ENCODE measurements at places on chromosomes 7 and 10.

- no peak for DNase-seq
Measured at GRCh38 chr10:92742331-92743228, 52.8 kb downstream of the HHEX start.

DNA sequence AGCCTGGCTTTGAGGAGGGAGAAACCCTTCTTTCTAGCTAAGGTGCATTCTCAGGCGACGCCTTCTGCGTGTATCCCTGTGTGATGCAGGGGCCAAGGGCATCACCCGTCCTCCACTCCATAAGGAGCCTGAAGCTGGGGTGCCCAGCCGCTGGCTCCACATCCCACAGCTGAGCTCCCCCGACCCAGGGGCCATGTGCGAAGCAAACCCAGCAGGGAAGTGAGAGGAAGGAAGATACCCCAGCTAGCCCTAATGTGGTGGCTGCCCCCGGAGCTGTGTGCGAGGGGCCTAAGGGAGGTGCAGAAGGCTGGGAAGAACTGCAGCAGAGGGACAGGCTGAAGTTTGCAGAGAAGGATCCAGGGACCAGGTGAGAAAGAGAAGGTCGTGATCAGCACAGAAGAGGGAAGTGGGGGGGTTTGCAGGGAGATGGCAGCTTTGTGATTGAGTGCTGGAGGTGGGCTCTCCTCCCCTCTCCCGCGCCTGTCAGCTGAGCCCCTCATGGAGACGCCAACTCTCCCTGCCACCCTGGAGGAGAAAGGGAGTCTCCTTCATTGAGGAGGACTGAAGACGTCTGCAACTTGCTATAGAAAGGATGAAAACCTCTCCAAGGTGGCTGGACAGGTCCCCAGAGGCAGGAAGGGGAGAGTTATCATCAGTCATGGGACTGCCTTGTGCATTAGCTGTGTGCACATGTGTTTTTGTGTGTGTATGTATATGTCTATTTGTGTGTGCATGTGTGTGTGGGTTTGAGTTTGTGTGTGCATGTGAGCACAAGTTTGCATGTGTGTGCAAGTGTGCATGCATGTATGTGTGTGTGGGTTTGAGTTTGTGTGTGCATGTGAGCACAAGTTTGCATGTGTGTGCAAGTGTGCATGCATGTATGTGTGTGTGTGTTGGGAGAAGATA is 3.5 kb upstream of the CALML5 start:
- no peak for DNase-seq

- no peak for DNase-seq
Measured at GRCh38 chr7:78620920-78621319, 822.3 kb downstream of the PHTF2 start.

GRCh38 chr10:86127274-86127819 is 239.2 kb downstream of the GRID1 start:
- DNase-seq = no peak

- DNase-seq = no peak
Measured at GRCh38 chr10:47207894-47208469, 92.0 kb upstream of the GDF10 start.

DNA sequence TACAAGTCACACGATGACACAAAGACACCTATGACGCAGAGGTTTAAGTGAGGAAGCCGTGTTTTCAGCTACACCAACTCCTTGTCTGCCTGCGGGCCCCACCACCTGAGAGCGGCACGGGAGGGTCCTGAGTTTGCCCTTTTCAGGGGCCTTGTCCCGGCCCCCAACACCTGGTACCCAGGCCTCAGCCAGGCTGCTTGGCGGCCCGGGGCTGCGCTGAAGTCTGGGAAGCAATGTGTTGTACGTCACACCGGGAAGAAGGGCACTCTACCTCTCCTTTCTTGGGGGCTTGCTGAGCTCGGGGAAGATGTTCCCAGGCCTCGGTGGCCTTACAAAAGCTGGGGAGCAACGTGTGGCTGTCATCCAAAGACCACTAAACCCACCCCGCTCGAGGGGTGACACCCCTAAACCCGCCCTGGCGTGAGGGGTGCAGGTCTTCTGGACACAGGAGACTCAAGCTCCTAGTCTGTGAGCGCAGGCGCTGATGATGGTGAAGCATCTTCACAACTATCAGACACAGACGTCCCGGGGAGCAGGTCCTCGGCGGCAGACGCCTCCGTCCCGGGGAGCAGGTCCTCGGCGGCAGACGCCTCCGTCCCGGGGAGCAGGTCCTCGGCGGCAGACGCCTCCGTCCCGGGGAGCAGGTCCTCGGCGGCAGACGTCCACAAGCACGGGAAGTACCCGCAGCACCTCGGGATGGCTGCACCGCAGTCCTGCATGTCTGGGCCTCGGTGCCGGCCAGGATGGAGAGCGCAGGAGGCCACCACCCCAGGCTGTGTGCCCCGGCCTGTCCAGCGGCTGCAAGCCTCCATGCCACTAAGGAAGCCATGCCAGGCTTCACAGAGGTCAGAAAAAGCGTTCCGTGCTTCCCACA is 15.4 kb downstream of the CFAP46 start:
- no peak for DNase-seq

All from uterus (tissue), 4 donors.